Vagina (tissue), 2 donors: ENCODE measurements at places on chromosomes 16 and 17.

DNA sequence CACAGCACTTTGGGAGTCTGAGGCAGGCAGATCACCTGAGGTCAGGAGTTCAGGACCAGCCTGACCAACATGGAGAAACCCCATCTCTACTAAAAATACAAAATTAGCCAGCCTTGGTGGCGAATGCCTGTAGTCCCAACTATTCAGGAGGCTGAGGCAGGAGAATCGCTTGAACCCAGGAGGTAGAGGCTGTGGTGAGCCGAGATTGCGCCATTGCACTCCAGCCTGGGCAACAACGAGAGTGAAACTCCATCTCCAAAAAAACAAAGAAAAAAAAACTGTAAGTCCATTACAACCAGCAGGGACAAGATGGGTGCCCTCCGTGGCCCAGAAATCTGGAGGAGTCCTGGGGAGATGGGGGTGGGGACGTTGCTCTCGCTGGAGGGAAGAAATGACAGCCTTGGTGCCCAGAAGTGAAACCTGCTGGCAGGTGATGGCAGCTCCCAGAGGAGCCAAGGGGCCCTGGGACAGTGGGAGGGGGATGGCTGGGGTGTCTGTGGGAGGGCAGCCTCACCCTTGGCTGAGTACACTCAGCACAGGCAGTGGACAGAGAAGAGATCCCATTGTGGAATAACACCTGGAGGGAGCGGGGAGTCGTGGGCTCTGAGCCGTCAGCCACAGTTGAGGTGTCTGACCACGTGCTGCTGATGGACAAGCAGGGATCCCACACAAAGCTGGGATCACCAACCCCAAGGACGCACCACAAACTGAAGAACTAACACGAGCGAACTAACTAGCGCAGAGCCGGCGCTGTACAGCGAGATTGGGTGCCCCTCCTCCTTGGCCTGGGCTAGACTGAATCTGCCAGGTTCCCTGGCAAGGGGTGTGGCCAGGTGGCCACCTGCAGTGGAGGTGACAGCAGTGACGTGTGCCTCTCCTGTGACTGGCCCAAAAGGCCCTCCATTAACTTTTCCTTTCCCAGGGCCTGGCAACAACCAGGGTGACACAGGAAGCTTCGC lies 46.9 kb upstream of the BAHCC1 start:
- no peak for DNase-seq

DNA sequence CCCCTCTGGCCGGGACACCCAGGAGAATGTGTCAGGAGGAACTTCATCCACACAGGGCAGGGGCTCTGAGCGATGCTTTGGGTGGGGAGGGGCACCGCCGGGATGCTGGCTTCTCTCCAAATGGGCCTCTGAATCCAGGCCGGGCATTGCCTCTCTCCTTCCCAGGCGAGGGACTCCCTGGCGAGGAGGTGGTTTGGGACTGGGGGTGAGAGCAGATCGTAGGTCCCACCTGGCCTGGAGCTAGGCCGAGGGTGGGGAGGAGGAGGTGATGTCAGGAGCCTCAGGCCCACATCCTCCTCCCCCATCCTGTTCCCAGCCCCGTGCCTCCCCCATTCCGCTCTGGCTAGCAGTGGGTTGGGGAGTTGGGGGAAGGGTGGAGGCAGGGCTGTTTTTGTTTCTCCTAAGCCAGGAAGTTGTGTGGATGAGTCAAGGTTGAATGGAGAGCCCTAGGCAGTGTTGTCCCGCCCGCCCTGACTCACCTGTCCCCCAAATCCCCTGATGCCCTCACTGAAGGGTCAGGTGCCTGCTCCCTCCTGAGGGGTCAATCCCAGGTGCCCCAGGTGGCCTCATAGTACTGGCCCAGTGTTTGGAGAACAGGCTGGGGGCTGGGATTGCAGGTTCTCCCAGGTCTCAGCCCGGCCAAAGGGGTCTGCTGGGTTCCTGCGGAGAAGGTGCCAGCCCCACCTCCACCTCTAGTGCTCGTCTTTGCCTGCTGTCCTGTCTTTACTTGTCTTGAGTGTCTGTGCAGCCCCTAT lies 2.8 kb downstream of the GRB7 start:
- no peak for DNase-seq

GRCh38 chr17:13727441-13728171 lies 125.9 kb upstream of the HS3ST3A1 start:
- DNase-seq: no peak

DNA sequence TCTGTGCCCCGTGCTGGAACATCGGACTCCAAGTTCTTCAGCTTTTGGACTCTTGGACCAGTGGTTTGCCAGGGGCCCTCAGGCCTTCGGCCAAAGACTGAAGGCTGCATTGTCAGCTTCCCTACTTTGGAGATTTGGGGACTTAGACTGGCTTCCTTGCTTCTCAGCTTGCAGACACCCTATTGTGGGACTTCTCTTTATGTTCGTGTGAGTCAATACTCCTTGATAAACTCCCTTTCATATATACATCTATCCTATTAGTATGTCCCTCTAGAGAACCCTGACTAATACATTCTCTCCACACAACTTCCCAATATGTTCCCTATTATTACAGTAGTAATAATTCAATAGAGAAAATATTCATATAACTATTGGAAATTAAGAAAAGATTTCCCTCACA lies 9.2 kb upstream of the ASGR2 start:
- no peak for DNase-seq

- DNase-seq: no peak
Measured at GRCh38 chr17:10019941-10020451, 114.9 kb upstream of the RCVRN start.

GRCh38 chr16:20382202-20382948 lies 22.2 kb downstream of the PDILT start:
- no peak for DNase-seq

DNA sequence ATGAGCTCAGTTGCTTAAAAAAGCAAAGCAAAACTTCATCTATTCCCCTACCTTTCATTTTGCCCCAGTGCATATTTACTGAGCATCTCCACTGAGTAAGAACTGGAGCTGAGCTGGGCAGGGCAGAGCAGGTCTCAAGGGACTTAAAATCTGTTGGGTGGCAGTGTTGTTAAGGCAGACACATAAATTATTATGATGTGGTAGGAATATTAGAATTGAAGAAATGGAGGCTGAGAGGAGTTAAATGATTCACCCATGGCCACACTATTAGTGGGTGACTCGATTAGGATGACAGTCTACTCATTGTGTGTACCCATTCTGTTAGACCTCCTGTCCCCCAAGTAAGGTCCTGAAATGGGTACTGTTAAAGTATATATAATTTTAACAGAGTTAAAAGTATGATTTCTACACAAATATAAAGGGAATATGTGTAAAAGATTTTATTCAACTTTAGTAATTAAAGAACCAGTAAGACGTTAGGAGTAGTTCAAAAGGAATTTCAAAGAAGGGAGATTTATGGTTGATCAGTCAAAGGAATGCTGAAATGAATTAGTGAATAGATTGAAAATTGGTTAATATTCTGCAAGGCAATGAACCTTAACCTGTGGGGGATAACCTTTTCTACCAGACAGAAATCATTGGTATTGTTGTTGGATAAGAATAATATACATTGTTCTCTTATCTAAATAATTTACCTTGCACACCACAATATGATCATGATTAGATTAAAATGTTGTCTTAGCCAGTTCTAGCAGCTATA lies 17.5 kb downstream of the ITGB3 start:
- no peak for DNase-seq

DNA sequence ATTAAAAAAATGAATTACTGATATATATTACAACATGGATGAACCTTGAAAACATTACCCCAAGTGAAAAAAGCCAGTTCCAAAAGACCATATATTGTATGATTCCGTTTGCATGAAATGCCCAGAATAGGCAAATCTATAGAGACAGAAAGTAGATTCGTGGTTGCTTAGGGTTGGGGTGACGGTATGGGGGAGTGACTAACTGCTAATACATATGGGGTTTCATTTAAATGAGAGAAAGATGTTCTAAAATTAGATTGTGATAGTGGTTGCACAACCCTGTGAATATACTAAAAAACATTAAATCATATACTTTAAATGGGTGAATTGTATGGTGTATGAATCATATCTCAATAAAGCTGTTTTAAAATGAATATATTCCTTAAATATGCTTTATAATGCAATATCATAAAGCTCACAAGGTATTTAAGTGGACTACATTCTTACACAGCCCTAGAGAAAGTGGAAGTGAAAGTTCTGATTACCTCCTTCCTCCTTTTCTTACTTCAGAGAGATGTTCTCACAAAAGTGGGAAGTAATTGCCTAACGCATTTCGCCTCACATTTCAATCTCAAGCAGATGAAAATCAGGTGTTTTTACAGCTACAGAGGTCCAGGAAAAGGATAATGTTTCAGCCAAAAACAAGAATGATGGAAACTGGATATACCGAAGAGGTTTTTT lies 142.7 kb upstream of the GNAO1 start:
- no peak for DNase-seq

DNA sequence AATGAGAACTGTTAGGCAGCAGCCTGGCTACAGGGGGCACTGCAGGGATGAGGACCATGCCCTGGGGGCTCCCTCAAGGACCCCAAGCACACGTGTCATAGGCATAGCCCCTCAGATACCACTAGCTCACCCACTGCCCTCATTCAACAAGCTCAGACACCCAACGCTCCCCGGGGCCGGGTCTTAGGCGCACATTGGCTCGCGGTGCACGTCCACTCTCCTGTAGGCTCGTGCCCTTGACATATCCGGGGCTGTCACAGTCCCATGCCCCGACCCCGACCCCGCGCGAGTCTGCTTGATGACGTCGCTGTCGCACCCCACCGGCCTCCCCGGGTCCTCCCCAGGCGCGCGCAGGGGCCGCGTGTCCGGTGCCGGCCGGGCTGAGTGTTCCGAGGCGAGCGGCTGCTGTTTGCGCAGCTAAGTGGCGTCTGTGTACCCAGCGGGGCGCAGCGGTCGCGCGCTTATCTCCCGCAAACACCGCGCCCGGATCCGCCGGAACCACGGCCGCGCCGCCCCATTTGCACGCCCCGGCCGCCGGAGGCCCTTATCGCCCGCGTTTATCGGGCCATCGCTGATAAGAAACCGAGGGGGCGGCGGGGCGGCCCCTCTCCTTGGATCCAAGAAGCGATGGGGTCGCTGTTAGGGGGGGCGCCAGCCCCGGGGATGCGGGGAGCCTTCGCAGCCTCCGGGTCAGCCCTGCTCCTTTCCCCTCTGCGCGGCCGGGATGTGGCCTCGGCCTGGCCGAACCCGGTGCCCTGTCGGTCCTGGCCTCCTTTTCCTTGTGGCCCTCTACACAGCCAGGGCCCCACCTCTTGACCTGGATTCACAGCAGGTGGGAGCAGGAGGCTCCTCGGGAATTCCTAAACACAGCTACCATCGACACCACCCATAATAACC lies 20.7 kb upstream of the NAGS start:
- DNase-seq: no peak

GRCh38 chr17:78493450-78493849 lies 83.7 kb downstream of the DNAH17 start:
- DNase-seq: no peak

- DNase-seq: no peak
Measured at GRCh38 chr16:46702030-46702429, 12.6 kb downstream of the ORC6 start.
